Cardiac muscle cell (in vitro differentiated cells and primary cell): ENCODE measurements at places on chromosomes 5 and 9.

DNA sequence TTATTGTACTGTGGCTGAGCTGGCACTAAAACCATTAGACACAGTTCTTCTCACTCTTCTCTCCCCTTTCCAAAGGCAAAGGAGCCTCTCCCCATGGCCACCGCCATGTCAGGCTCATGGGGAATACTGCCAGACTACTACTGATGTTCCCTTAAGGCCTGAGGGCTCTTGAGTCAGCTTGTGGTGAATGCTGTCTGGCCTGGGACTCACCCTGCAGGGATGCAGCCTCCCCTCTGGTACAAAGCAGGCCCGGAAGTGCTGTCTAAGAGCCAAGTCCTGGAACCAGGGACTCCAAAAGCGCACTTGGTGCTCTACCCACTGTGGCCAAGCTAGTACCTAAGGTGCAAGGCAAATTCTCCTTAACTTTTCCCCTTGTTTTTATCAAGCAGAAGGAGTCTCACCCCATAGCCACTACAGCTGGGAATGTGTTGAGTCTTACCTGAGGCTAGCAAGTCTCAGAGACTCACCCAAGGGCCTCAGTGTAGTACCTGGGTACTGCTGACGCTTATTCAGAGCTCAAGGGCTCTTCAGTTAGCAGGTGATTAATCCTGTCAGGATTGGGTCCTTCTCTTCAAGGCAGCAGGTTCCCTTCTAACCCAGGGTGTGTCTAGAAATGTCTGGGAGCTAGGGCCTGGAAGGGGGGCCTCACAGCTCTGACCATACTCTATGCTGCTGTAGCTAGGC lies 33.2 kb upstream of the C5orf46 start:
- DNase-seq: no peak

- no peak for DNase-seq
These were observed 279.1 kb downstream of the MCTP1 start for GRCh38 chr5:95005811-95006210.

- DNase-seq: no peak
These were observed 26.0 kb downstream of the ELL2 start for GRCh38 chr5:95935553-95936100.

DNA sequence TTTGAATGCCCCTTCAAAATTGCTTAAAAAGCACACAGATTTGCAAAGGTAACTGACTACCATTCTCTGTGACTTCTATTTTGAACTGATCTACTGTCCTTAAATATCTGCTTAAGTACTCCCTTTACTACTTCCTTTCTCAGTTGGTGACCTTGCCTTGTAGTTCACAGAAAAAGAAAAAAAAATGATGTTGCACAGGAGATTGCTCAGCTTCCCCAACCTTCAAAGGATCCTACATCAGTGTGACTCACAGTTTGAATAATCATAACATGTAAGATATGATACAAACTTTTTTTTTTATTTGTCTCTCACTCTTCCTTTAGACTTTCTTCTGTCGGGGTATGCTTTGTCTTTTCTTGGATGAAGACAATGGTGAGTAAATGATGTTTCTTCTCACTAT lies 1029.6 kb downstream of the CDH12 start:
- DNase-seq: no peak

- DNase-seq: peak; percentile 18
These were observed 78.8 kb downstream of the GIN1 start for GRCh38 chr5:103041071-103041676.
